ENCODE measurements at places on chromosomes 5 and 9.

DNA sequence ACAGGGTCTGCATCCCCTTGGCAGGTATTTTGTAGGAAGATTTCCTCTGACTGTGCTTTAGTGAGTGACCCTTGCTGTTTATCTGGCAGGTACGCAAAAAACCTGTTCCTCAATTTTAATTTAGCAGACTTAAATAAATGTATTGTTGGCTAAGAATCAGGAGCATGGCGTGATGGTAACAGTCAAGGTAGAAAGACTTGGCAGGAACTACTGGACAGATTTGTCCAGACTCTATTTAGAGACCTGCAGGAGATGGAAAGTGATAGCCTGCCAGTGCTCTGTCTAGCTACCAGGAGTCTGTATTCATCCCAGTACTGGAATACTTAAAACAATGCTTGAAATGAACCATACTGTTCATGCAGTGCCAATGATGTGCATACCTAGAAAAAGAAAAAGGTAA lies 78.8 kb upstream of the MAST4 start:
- no peak for DNase-seq

- no peak for DNase-seq
Measured at GRCh38 chr5:34001241-34001841, 6.5 kb downstream of the AMACR start.

DNA sequence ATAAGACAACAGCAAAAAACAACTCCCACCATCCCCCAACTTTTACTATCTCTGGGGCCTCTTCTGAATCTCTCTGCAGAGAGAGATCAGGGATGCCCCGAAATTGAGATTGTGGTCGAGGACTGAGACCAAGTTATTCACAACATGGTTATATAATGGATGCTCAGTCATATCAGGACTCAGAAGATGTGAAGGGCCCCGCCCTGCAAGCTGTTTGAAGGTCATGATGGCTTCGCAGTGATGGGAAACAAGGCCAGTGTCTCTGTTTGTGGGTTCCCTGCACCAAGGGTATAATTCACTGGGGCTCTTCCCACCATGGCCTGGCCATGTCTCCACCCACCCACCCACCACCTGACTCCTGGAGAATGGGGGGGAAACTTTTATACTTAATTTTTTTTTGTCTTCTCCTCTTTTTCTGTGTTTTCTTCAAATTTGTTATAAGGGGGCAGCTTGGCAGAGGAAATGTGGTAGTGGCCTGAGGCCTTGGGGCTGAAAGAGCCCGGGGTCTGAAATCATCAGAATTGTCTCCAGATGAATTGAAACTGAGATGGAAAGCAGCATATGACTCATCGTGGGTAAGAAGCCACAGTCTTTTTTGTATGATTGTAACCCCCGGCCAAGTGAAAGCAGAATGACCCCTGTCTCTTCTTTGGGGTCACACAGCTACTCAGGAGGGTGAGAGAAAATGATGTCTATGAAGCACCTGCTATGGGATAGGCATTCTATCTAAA lies 15.0 kb upstream of the TEX48 start:
- DNase-seq, result no peak

DNA sequence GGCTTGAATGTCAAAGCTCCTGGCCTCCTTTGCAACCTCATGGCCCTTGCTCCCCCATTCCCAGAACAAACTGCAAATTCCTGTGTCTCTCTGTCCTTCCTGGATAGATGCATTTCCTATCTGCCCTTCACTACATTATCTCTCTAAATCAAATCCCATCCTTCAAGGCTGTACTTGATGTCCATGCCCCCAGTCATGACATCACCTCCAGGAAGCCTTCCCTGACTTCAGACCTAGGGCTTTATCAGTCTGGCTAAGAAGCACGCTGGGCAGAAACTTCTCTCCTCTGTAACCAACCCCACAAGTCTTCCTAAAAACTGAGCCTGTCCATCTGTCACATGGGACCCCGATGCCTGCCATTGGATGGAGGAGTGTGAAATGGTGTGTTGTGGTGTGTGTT lies 25.7 kb upstream of the TNIP1 start:
- no peak for DNase-seq

GRCh38 chr5:55450050-55450765 lies 84.6 kb downstream of the PLPP1 start:
- DNase-seq, result no peak

DNA sequence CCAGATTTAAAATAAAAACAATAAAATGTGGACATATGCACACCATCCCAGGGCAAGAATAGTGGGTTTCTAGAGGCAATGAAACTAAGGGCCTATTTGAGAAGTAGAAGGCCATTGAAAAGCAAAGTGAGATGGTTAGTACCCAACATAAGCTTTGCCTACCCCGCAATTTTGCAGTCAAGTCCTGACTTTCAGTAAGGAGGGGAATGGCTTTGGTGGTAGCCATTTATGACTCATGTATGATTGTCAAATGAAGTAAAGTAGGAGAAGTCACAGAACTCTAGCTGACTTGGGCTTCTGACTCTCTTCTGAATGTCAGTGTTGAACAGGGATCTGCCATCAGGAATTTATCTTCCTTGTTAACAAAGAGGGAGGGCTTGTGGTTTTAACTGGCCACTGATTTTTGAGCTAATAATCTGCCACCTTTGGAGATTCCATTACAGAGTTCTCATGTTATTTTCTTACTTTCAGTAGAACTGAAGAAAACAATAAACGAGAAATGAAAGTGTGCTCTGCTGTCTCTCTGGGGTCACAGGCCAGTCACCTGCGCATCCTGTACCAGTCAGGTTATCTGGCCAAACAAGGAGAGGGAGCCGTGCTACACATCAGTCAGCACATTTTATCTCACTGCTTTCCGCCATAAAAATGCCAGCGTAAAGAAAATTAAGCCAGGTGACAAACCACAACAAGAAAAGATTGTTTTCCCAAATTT lies 14.3 kb upstream of the SNCAIP start:
- no peak for DNase-seq

GRCh38 chr9:95816716-95817115 lies 58.8 kb upstream of the ERCC6L2 start:
- no peak for DNase-seq

- DNase-seq, result no peak
Measured at GRCh38 chr5:10563110-10563944, 543 bp upstream of the ANKRD33B start.

Data from activated CD8-positive, alpha-beta memory T cell treated with anti-CD3 and anti-CD28 coated beads for 4 hours (primary cell).